ENCODE measurements at places on chromosomes 3 and 15.

DNA sequence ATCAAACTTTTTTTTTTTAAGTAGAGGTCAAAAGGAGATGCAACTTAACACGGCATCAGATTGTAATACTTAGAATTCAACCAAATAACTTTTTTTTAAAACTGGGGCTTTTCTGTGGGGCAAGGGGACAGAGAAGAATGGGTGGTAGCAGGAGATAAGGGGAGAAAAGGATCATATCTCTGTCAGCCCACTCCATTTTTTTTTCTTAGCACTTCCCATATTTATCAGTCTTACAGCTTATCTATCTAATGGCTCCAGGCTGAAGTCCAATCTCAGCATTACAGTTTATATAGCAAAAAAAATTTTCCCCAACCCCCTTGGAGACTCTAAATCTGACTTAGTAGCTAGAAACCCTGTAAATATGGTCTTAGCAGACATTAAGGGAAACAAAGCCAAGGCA is 69.3 kb downstream of the PIK3R4 start:
- DNase-seq: no peak

- DNase-seq: no peak
Observed at GRCh38 chr3:41239587-41239986, 40.3 kb downstream of the CTNNB1 start.

- DNase-seq: no peak
Observed at GRCh38 chr15:57769266-57769665, 62.8 kb downstream of the POLR2M start.

- no peak for DNase-seq
Observed at GRCh38 chr3:64650715-64651114, 37.1 kb downstream of the ADAMTS9 start.

DNA sequence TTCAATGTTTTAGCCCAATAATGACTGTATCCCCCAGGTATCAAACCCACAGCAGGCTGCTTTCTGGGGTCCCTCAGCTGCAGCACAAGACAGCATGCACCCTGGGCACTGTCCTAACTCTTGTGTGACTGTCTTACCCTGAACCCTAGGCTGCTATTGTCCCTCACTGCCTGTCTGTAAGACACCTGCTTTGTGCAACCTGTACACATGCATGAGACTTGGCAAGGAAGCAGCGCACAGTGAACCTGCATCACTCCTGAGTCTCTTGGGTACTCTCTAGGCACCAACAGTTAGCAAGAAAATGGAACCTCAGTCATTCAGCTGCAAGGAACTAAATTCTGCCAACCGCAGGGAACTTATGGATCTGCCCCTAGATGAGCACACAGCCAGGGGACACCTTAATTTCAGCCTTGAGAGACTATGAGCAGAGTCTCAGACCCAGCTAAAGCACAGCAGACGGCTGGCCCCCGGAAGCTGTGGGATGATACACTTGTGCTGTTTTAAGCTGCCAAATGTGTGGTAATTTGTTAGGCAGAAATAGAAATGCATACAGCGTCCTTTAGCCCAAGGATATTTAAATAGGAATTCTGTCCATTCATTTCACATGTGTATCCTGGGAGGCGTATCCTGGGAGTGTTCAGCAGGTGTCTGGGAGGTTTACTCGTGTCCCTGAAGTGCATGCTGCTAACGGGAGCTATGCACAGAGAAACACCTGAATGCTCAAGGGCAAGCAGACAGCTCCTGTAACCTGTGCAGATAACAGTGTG is 223.8 kb downstream of the KLF13 start:
- no peak for DNase-seq

- DNase-seq: no peak
Observed at GRCh38 chr15:53910852-53911251, 67.4 kb upstream of the UNC13C start.

GRCh38 chr3:61824553-61825135 is 263.3 kb downstream of the PTPRG start:
- no peak for DNase-seq

DNA sequence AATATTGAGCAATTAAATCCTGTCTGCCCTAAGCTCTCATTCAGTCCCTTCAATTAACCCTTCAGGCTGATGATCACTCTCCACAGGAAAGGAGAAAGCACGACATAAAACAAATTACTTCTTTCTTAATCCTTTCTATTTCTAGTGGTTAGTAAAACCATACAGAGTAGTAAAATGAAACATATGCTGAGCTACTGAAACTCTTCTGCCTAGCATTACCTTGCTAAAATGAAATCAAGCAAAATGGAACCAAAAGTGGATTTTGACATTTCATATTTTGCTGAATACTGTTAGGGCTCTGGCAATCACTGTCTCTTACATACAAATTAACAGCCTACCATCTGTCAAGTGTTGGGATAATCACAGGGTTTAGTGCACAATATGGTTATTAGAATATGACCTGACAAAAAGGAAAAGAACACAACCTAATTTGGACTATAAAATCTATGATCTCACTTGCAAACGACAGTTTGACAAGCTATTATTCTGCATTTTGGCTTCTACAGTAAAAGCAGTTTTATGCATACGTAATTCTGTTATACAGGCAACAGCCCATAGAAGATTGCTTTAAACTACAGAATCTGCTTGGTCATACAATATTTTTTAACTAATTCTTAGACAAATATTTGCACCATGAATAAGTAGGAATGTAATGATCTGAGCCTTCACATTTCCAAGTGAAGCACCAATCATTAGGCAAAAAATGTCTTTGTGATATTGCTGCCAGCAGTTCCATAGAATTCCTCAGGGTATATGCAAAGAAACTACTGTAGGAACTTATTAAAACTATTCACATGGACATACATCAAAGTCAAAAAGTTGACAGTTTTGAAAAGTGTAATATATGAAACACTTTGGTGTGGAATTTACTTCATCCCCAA is 105.0 kb downstream of the FHIT start:
- DNase-seq: no peak

DNA sequence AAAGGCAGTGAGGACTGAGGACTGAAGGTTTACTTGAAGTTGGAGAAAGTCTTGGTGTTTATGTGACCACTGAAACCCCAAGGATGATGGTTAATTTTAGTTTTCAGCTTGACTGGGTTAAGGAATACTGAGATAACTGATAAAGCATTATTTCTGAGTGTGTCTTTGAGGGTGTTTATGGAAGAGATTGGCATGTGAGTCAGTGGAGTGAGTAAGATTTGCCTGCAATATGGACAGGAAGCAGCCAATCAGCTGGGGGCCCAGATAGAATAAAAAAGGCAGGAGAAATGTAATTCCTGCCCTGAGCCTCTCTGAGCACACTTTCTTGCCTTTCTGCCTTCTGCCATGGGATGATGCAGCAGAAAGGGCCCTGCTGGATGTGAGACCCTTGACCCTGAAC is 92.4 kb downstream of the KBTBD8 start:
- no peak for DNase-seq

- DNase-seq: no peak
Observed at GRCh38 chr3:177977381-177978158, 558.7 kb upstream of the KCNMB2 start.

DNA sequence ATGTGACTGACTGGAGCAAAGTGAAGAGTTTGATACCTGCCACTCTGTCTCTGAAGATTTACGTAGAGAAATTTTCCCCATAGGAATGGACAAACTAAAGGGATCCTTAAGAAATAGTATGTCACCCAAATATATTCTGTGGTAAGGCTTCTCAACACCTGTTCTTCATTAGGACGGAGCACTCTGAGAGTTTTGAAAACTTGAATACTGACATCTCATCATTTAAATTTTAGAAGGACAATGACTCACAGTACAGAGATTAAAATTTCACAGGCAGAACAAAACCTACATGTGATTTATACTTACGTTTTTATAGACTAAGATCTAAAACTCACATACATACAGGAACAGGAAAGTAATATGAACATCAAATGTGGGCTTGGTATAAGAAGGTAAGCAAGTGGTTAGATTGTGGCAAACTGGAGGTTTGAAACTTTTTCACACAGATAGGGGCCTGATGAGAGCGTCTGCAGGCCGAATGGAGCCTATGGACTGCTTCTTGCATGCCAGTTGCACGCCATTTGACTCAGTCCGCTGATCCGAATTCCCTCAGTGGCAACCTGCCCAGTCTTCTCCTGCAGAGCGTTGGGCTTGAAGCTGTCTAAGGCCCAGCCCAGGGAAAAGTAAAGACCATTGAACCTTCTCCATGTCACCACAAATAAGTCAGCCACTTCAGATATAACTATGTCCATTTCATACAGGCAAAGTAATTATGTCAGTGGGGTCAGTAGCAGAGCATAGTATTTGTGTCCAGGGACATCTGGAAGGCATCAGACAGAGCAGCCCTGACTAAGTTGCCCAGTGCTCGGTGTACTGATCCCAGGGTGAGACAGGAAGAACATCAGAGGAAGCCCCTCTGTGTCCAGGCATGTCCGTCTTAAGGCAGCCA is 45.7 kb downstream of the ZBTB38 start:
- DNase-seq: no peak

DNA sequence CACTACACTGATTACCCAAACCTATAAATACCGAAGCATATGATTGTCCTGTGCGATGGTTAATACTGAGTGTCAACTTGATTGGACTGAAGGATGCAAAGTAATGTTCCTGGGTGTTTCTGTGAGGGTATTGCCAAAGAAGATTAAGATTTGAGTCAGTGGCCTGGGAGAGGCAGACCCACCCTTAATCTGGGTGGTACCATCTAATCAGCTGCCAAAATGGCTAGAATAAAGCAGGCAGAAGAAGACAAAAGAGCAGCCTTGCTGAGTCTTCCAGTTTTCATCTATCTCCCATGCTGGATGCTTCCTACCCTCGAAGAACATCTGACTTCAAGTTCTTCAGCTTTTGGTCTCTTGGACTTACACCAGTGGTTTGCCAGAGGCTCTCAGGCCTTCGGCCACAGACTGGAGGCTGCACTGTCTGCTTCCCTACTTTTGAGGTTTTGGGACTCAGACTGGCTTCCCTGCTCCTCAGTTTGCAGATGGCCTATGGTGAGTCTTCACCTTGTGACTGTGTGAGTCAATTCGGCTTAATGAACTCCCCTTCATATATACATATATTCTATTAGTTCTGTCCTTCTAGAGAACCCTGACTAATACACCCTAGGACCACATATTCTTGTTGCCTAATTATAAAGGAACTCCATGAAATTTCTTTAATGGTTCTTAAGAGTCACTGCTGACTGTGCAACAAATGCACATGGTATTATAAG is 31.7 kb downstream of the CSNK1G1 start:
- no peak for DNase-seq

DNA sequence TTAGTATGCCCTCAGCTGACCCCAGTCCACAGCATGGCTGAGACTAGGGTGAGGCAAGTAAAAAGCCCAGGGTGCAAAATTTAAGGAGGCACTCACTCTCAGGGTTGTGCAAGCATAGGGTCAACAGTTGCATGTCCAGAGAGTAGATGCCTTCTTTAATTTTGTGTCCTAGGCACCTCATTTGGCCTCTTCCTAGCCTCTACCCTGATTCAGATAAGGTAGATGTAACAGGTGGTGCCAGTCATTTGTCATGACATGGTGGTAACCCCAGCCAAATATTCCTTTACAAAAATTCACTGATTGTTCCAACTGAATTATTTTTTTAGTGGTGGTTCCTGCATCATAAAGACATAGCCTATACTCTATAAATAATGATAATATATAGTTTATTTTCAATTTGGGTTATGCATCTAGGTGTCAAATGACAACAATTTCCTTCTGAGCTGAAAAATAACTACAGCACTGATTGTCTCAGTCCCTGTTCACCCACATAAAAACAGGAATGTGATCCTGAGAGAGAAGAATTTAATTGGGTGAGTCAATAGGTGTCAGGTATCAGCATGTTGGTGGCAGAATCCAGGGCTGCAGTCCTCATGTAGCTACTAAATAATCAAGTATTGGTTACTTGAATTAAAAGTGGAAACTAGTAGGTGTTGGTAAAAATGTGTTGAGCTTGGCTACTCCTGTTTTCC is 44.2 kb upstream of the TIPARP start:
- DNase-seq: no peak

DNA sequence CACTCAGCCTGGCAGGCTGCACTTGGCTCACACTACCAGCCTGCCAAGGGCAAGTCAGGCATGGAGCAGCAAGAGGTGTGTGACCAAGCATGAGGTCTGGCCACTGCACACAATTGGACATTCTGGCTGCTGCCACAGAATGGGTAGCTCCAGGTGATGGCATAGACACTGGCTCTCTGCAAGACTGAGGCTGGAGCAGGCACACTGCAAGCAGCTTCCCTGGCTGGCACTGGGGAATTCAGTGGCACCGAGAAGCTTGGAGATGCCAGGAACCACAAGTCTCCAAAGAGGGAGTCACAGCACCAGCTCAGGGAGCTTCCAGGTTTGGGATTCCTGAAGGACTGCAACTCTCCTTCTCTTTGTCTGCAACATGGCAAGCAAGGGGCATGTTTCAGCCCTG is 42.0 kb upstream of the KCNH8 start:
- DNase-seq: no peak

- DNase-seq: no peak
Observed at GRCh38 chr3:116442331-116443021, 2.8 kb downstream of the LSAMP start.

GRCh38 chr3:66823009-66823397 is 175.1 kb upstream of the KBTBD8 start:
- DNase-seq: no peak

GRCh38 chr3:32316976-32317375 is 74.7 kb upstream of the CMTM7 start:
- DNase-seq: no peak

DNA sequence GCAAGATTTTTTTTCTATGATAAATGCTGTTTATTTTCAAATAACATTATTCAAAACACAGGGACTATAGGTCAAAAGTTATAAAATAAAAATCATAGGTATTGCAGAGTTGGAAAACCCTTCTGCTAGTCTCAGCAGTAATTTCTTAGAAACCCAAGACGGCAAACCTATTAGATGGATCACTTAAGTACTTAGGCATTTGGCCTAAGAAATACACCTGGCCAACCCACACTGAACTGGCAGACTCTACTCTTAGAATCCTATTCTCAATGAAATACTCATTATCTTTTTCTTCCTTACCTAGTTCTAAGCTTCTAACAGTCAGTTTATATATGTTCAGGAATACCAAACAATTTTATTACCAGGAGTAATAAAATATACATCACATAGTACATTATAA is 30.5 kb upstream of the RIOX2 start:
- DNase-seq: no peak

DNA sequence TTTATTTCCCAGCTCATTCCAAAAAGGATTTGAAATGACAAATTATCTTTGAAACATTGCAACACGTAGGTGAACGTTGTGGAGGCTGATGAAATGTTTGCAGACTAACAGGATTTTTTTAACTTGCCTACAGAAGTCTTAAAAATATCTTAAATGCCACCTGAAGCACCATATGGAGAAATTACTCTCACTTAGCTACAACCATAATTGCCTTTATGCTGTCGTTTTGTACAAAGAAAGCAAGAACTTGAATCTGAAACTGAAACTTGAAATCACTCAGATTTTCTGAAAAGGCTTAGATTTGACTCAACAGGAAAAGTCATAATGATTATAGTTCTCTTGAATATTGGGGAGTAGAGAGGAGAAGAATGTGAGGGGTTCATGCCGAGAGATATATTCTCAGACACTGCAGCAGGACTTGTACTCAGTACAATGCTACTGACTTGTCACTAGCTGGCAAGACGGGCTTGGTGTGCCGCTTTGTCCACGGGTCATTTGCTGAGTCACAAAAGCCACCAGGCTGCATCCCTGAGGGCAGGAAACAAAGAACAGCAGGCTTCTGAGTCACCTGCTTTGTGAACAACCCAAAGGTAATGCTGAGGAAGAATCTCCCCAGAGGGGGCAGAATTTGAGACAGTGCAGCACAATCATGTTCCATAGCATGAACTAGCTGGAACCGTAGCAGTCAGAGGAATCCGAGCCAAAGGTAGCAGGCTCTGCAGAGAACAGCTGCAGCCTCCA is 7.1 kb upstream of the FMN1 start:
- peak; percentile 51 for DNase-seq

- no peak for DNase-seq
Observed at GRCh38 chr3:27591312-27592210, 107.4 kb upstream of the SLC4A7 start.

Measured in stimulated activated CD4-positive, alpha-beta T cell treated with anti-CD3 and anti-CD28 coated beads, Interleukin-1b, Interleukin-23, amount 100 ng/mL, for 4 hours (primary cell).